ENCODE measurements at places on chromosomes 4 and X.

DNA sequence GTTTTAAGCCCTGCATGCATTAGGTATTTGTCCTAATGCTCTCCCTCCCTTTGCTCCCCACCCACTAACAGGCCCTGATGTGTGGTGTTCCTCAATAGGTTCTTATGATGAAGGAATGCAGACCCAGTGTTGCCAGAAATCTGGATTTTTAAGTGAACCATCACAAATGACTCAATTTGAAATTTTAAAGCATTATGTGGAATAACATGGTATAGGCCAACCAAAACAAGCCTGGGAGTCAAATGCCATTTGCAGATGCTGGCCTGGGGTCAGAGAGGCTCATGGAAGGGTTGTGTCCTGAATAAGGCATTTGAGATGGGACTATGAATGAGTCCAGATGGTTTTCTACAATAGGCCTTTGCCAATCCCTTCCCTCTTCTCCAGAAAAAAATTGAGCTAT lies 179.6 kb downstream of the SHROOM3 start:
- no peak for DNase-seq

DNA sequence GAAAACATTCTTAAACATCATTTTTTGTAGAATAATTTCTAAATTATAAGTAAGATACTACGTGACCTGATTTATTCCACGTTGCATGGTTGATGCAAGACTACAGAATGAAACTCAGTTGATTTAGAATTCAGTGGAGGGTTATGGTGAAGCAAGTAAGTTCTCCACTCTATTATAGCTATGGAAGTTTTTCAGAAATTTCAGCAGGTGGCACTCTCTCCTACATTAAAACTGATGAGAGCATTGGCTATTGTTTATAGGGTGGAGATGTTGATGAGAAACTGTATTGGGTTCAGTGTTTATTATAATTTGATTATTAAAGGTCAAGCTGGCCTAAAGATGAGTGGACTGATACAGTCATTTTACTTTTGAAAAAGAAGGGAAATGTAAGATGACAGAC lies 88.0 kb downstream of the FNIP2 start:
- peak; percentile 33 for DNase-seq

- DNase-seq: no peak
Observed at GRCh38 chrX:150696866-150697265, 3.7 kb downstream of the MTMR1 start.

DNA sequence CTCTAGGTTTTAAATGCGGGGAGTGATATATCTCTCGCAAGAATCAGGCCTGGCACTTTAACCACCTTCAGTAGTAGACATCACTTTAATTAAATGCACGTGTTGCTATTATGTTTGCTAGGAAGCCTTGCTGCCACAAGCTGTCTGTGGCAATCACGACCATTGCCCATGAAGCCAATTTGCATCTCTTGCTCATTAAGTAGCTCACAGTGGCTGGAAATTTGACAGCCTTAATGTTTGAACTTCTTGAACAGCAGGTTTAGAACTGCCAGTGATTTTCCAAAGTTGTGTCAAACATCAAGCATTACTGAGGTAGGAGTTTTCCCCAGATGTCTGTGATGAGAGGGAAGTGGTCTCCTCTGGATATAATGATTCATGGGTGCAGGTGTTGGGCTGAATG lies 642.3 kb upstream of the CPEB2 start:
- no peak for DNase-seq

DNA sequence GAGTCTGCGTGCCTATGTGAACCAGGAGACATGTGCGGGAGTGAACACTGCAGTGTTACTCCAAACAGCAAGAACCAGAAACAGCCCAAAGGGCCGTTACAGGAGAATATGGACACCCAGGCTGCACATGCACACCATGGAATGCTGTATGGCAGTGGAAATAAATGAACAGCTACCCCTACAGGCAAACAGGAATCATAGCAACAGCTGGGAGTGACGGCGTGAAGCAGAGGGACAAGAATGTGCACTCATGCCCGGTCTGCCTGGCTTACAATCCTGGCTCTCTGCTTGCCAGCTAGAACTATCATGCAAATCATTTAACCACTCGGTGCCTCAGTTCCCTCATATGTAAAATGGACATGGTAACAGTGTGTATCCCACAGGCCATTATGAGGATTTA lies 16.6 kb downstream of the GPKOW start:
- peak; percentile 55 for DNase-seq
